ENCODE measurements at places on chromosomes 4 and X.

GRCh38 chr4:47703008-47703407 lies 134.9 kb downstream of the CORIN start:
- no peak for DNase-seq

DNA sequence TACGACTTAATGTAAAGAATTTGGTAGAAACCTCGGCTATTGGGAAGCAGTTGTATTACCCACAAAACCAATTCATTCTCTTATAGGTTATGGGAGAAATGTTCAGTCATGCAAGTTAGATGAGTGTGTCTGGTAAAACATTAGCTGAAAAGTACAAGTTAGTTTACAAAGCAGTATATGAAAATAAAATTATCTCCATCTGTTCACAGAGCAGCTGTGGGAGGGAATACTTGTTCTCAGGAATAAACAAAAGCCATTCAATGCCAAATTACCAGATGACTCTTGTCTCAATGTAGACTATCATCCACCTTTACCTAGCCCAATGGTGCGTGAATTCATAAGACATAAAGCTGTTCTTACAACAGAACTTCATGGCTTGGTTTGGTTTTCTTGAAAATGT lies 28.6 kb downstream of the STAP1 start:
- no peak for DNase-seq

GRCh38 chrX:5549512-5549911 lies 679.2 kb downstream of the NLGN4X start:
- DNase-seq: no peak

DNA sequence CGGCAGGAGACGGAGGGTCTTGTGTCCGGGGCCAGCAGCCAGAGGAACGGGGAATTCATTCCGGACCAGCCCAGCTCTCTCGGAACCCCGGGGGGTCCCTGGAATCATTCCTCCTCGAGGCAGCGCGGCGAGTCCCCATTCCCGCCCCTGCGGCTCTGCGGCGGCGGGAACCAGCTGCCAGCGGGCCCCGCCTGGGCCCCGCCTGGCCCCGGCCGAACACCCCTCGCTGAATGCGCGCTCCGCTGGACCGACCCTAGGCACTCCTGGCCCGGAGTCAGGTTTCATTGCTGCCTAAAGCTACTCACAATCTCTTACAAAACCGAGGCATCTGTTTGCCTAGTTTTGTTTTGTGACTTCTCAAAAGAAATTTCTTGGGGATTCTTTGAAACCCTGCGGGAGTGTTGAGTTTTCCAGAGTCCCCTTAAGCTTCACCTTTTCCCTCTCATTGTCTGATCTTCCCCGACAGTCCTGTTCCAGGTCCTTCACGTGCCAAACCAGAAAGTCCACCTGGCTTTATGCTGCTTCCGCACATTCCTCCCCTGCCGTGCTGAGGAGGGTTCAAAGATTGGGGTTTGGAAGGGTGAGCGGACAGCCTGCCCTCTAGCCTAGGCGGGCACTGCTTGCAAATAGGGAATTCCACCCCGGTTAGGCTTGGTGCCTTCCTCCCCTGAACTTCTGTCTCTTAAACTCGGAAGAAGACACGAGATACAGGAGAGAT lies 789 bp downstream of the ARHGAP10 start:
- peak; percentile 48 for DNase-seq

- DNase-seq: no peak
These were observed 1.4 kb upstream of the MSANTD1 start for GRCh38 chr4:3247399-3248177.

DNA sequence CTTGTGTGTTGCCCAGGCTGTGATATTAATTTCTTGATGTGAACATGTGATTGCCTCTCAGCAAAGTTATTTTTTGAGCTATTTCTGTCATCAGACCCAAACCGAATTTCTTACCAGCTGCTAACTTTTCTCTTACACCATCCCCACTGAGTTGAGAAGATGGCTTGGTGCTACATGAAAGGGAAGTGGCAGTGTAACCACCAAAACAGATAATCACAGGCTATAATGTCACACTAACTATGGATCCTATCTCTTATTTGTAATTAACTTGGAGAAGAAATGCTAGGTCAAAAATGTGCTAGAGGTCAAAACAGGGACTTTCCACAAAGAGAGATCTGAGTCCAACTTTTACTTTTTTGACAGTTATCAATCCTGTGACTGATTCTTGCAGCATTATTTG lies 43.8 kb downstream of the ELOVL6 start:
- DNase-seq: no peak

- DNase-seq: no peak
These were observed 13.6 kb upstream of the AMTN start for GRCh38 chr4:70504733-70505132.

DNA sequence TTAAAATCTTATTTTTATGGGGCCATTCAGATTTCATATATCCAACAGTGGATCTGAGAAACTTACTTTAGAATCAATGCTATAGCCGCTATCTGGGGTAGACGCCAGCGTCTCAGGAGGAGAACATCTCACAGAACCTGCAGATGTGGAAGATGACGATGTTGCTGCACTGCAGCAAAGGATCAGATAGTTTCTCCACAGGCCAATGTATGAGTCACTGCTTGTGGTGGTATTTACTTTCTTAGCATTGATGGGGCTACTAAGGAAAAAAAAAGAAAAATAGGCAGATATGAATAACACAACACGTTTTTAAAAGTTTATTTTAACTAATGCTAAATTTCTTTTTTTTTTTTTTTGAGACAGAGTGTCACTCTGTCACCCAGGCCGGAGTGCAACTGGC lies 85.9 kb downstream of the ZAR1 start:
- no peak for DNase-seq

DNA sequence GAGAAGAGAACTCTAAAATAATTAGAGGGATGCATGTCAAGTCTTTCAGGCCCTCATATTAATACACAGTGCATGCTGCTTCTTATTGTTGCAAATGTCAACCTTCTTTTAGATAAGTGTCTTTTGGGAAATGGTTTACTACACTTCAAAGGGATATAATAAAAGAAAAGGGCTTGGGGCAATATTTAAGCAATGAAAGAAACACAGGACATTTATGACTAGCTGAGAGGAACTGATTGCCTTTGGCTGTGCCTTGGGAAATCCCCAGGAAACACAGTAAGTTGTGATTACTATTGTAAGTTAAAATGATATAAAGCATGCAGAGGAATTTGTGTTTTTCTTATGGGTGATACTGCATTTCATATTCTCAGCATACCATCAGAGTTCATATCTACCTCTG lies 1036.2 kb upstream of the GRID2 start:
- no peak for DNase-seq

DNA sequence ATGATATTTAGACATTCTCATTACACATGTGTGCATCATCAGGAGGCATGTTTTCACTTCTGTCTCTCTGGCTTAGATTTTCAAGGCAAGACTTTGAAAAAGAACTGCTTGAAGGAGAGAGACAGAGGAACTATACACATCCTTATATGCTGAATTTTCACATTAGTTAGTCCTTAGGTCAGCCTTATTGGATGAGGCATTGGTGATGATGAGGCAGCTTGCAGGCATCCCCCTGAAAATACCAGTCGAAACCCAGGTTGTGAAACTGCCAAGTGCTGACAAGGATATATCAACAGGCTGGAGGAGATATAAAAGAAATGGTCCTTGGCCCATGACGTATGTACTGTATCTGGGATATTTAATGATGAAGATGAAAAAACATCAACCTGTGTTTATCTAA lies 297.2 kb upstream of the AADAT start:
- no peak for DNase-seq

- DNase-seq: no peak
These were observed 93.1 kb downstream of the STK32B start for GRCh38 chr4:5144384-5144783.

DNA sequence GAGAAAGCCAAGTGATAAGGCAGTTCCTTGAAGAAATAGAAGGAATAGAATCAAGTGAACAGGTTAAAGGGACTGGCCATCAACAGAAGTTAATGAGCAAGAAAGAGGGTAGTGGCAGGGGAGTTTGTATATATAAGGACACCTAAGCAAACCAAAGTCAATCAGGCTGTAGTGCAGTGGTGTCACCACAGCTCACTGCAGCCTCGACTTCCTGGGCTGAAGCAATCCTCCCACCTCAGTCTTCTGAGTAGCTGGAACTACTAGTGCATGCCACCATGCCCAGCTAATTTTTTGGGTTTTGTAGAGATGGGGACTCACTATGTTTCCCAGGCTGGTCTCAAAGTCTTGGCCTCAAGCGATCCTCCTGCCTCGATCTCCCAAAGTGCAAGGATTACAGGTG lies 15.9 kb downstream of the ACOT9 start:
- no peak for DNase-seq

DNA sequence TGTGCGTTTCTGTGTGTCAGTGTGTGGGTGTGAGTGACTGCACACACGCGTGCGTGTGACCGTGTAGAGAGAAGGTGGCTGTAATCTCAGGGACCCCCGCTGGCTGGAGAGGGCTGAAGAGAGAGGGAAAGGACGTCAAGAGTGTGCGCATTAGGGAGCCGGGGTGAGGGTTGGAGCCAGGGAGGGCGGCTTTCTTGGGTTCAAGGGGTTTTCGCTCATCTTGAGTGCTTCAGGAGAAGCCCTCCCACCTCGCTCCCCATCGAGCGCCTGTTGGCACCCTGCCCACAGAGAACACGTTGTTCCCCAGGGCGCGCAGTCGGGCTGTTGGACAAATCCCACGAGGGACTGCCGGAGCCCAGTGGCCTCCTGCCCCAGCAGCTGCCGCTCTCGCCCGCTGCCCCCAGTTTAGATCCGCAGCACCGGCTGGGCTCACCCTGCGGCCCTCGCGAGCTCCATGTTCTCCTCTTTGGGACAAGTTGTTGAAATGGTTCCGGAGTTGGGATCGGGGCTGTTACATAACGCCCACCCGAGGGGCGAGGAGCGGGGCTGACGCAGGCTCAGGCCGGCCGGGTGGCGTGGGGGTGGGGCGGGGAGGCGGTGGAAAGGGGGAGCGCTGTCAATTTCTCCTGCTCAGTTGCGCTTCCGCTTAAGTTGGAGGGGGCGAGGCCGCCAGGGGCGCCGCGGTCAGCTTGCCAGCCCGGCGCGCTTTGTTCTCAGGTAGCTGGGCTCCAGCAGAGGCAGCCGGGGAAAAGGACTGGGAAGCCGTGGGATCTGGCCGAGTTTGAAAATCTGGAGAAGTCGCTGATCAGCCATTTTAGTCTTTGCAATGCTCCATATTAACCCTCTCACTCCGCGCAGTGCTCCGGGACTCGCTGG lies 1.6 kb downstream of the GRIA2 start:
- DNase-seq: no peak

- no peak for DNase-seq
These were observed 32.0 kb downstream of the ATXN3L start for GRCh38 chrX:13287816-13288215.

- DNase-seq: no peak
These were observed 12.7 kb upstream of the STARD8 start for GRCh38 chrX:68634649-68635227.

GRCh38 chr4:84966382-84967242 lies at the start of gene WDFY3:
Gene WDFY3 (minus strand): TSS chr4:84966690. CDS start chr4:84860591, 106,099 bp downstream.
- DNase-seq: peak; percentile 85

- no peak for DNase-seq
These were observed 65.8 kb downstream of the RASGEF1B start for GRCh38 chr4:81405900-81406401.

DNA sequence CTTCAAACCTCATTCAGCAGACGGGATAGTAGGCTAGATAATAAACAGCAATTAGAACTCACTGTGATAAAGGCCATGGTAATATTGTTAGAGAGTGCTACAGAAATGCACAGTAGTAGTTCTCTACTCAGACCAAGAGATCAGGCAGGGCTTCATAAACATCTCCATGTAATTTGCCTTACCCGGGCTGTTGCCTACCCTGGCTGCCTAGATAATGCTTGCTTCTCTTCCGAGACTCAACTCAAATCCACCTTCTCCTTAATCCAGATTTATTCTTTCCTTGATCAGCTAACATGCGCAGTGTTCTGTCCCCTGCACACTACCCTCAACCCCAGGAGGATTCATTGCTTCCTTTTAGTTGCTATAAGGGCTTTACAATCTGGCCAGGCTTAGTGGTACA lies 21.8 kb downstream of the ANK2 start:
- no peak for DNase-seq

GRCh38 chr4:48439988-48440387 lies 43.2 kb upstream of the SLC10A4 start:
- no peak for DNase-seq

DNA sequence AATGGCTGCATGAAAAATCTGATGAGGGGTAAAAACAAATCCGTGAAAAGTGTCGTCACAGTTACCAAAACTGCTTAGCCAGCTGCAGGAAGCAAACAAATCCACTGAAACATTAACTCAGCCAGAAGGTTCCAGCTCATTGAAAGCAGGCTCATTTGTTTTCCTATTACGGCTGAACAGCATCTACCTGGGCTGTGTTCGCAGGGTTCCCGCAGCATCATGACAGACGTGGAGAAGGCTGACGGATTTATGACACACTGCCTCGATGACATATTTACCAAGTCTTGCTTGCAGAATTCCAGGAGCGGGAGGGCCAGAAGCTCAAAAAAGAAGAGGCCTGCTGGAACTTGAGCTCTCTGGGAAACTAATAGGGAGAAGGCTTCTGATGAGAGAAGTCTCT lies 781.1 kb downstream of the RAB28 start:
- no peak for DNase-seq

DNA sequence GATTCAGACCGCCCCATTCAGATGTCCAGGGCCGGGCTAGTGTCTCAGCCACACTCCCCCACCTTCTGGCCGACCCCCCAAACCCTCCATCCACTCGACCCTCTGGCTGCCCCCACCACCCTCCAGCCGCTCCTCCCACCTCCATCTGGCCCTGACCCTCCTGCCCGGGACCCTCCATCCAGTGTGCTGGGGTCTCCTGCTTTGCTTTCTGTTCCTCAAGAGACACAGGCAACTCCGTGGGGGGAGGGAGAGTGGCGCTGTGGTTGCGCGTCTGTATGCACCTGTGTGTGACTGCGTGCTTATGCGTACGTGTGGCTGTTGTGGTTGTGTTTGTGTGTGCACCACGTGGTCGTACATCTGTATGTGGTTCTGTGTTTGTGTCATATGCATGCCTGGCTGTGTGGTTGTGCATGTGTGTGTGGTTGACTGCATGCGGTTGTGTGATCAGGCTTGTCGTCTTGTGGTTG lies 33.3 kb downstream of the CPLX1 start:
- DNase-seq: peak; percentile 40

GRCh38 chrX:47283015-47283771 lies 50.4 kb downstream of the USP11 start:
- no peak for DNase-seq

DNA sequence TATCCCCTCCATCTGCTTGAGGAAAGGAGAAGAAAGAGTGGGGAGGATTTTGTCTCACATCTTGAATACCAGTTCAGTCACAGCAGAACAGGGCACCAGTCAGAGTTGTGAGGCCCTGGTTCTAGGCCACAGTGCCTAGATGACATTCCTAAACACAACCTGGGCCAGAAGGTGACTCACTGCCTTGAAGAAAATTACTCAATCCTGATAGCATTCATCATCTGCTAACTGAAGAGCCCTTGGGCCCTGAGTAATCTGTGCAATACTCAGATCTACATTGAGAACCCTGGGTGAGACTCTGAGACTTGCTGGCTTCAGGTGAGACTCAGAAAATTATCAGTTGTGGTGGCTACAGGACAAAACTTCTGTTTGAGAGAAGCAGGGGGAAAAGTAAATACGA lies 20.5 kb upstream of the PRR32 start:
- DNase-seq: no peak

- DNase-seq: no peak
These were observed 31.7 kb downstream of the BBS12 start for GRCh38 chr4:122764071-122764820.

GRCh38 chr4:180261346-180261745 lies 1981.9 kb upstream of the TENM3 start:
- DNase-seq: no peak
